Smooth muscle cell of the coronary artery (primary cell): ENCODE measurements at places on chromosomes 7 and 10. TPM values are rescaled to one million over a fixed set of nuclear protein-coding genes. Genes with fewer than 3 reads are reported as not detected.

Gene MOGAT3
- not detected in 2 replicates for total RNA-seq

Gene SDK1
- total RNA-seq, result under 0.01 and 1.8 TPM in 2 replicates

Gene ZDHHC16
- total RNA-seq, result 31.9 and 36.7 TPM in 2 replicates

Gene NPSR1
- total RNA-seq, result not detected in 2 replicates

Gene OR2A1
- total RNA-seq, result 0.08 and 0.12 TPM in 2 replicates

Gene CLRN3
- not detected in 2 replicates for total RNA-seq

Gene OPALIN
- total RNA-seq, result not detected in 2 replicates

Gene MYO3A
- not detected in 2 replicates for total RNA-seq

Gene ATRNL1
- total RNA-seq, result 0.23 and 1.4 TPM in 2 replicates

Gene C1QL3
- not detected in 2 replicates for total RNA-seq

Gene DDC
- not detected in 2 replicates for total RNA-seq

Gene CLDN4
- total RNA-seq, result 0.23 TPM in 2 replicates

Gene TNS3
- 9.4 and 78.4 TPM in 2 replicates for total RNA-seq

Gene ZNF735
- total RNA-seq, result not detected in 2 replicates

Gene ZNF25
- 6.9 and 10.5 TPM in 2 replicates for total RNA-seq

Gene ZNF804B
- total RNA-seq, result not detected in 2 replicates

Gene SLC18A3
- total RNA-seq, result under 0.01 TPM in 1 of 2 replicates, not detected in the other

Gene CCDC172
- not detected in 2 replicates for total RNA-seq

Gene PLCE1
- total RNA-seq, result 1.3 and 2.3 TPM in 2 replicates

Gene ATOH7
- total RNA-seq, result not detected in 2 replicates

Gene NME8
- not detected in 2 replicates for total RNA-seq

Gene ANKRD30A
- not detected in 2 replicates for total RNA-seq

Gene LIPJ
- not detected in 2 replicates for total RNA-seq

Gene RPEL1
- total RNA-seq, result 0.08 and 0.12 TPM in 2 replicates

Gene LDB3
- 0.08 TPM in 1 of 2 replicates, not detected in the other for total RNA-seq

Gene PANK1
- total RNA-seq, result 2.6 and 6.0 TPM in 2 replicates

Gene TAS2R4
- total RNA-seq, result 0.38 and 0.70 TPM in 2 replicates

Gene SPDYE6
- 0.23 TPM in 1 of 2 replicates, not detected in the other for total RNA-seq

Gene PARD3
- 34.9 and 41.4 TPM in 2 replicates for total RNA-seq

Gene PROSER2
- total RNA-seq, result 0.70 and 2.3 TPM in 2 replicates

Gene CCDC7
- 8.7 and 11.1 TPM in 2 replicates for total RNA-seq

Gene CHN2
- total RNA-seq, result 1.2 and 2.2 TPM in 2 replicates

Gene ASB15
- total RNA-seq, result not detected in 2 replicates
